Foreskin fibroblast (primary cell): ENCODE measurements at places on chromosomes 7 and 10.

DNA sequence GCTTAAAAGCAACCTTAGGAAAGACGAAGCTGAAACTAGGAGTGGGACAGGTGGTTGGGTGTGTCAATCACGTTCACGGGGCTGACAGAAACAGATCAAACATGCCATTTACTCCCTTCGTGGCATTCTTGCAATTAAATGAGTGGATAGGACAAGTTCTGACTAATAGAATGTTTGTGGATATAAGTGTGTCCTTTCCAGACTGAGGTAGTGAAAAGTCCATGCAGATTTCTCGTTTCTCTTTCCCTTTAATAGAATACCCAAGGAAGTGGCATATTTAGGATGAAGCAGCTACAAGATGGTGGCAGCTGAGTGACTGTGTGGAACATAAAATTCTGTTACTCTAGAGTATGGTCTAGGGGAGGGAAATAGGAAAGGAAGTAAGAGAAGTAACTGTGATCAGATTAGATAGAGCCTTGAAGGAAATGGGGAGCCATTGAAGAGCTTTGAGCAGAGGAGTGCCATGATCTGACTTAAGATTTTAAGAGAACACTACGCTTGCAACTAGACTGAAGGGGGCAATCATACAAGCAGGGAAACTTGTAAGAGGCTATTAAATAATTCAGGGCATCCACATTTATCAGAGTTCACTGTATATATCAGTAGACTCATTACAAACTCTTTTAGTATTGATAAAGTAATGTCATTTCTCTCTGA lies 46.3 kb upstream of the HYAL4 start:
- DNase-seq: no peak

DNA sequence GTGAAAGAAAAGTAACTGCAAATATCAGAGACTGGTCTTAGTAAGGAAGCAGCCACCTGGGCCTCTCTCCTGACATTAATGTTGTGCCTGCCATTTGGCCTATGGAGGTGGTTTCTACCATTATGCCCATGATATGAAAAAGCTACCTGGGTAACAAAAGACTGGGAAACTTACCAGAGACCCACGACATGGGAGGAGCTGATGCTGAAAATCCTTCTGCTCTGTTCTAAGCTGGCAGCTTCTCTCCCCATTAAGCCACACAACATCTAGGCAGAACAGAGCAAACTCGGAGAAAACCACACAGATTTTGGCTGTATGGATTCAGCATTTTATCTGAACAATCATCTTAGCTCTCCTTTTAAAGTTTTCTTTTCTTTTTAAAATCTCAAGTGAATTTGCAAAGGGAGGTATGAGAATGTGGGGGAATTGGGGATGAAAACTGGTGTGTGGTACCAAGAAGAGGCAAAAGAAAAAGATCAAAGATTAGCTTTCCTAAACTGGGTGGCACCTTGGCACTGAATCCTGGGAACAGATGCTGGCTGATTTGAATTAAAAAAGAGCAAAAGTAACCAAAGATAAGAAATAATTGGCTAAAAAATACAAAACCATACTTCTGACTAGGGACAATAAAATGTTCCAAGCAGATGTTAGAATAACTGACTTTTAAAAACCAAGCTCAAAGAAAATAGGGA lies 128.6 kb upstream of the ANKRD1 start:
- DNase-seq: peak; percentile 14

- no peak for DNase-seq
Observed at GRCh38 chr10:126226205-126226604, 162.1 kb downstream of the ADAM12 start.

- DNase-seq: no peak
Observed at GRCh38 chr7:112204499-112205342, 1.5 kb downstream of the DOCK4 start.

- no peak for DNase-seq
Observed at GRCh38 chr7:28841766-28842165, 116.4 kb downstream of the TRIL start.

GRCh38 chr10:29685506-29685905 lies 50.7 kb upstream of the SVIL start:
- no peak for DNase-seq

DNA sequence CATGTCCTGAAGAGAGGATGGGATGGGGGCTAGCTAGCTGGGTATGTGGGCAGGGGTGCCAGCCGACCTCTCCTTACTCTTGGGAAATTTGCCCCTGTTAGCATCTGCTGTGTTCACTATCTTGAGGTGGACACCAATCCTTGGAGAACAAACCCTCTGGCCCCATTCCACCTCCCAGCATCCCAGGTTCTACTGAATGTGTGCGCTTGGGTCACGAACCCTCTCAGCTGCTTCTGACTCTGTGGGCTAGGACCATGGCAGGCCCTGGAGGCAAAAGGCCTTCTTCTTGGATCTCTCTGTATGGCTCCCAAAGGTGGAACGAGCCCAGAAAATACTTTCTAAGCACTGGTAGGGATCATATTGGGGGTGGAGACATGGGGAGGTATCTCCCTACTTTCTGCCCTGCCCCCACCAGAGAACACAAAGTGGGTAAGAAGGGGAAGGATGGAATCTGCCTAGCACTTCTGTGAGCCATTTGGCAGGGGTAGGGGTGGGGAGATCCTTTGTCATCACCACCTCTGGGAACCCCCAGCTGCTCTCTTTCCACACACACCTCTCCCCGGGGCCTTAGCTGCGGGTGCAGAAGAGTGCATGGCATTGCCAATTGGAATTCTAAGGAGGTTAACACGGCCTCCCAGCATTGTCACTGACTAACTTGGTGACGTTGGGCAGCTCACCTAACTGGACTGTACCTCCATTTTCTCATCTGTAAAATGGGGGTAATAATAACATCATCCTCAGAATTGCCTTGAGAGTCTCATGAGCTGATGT lies 7.7 kb downstream of the UNC5B start:
- DNase-seq: no peak

DNA sequence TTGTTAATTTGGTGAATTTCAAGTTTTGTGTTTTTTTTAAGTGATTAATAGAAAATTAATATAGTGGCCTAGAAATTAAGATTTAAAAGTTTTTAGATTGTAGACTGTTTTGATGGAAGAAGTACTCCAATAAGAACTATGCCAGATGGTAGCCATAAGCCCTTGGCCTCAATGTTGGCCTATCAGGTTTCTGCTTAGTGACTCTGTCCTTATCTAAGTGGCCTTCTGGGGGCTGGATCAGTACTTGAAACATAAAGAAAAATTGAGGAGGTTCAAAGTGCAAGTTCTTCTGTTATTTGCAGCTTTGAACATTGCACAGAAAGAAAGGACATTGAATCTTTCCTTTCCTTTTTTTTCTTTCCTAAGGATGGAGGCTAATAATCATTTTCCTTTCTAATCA lies 9.9 kb downstream of the CCDC126 start:
- no peak for DNase-seq

DNA sequence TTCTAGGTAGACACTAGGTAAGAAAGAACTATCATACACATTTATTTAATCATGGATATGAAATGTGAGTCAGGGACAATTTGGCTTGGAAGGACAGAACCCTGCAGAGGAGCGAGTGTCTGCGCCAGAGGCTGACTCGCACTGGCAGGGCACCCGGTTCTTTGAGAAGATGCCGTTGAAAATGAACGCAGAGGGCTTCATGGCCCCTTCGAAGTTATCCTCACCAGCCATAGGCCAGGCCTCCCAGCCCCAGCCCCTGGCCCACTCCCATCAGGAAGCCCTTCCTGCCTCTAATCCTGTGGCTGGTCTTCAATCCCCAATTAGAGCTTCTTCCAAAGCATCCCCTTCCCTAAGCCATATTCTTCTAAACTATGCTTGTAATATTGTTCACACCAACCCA lies 239.8 kb downstream of the TCERG1L start:
- DNase-seq: no peak

DNA sequence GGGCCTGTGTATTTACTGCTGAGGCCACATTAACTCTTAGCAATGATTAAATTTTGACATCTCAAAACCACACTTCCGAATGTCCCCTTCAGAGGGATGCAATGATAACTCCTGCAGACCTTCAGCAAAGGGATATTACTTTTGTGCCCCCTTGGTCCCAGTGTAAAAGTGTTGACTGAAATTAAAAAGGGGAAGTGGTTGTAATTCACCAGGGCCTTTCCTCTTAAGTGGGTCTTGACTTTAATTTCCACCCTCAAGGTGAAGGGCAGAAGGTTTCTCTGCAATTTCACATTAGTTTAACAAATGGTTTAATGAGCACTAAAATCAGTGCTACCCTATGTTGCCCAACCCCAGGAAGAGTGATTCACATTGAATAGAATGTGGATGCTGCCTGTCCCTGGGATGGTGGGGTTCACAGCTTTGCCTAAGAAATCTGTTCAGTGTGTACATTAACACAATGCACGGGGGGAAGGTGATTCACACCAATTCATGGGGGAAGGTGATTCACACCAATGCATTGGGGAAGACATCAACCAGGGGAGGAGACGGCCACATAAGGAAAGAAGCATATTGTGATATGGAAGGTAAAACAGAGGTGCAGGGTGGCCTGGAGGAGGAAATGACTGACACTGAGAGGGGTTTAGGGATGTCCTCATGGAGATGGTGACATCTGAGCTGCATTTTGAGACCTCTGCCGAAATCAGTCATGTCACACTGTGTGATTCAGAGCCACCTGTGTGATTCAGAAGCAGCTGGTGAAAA lies 19.4 kb upstream of the TNS3 start:
- peak; percentile 90 for DNase-seq

GRCh38 chr7:151624246-151624928 lies 104.7 kb upstream of the RHEB start:
- no peak for DNase-seq

- DNase-seq: peak; percentile 47
Observed at GRCh38 chr7:115689941-115690340, 340.6 kb downstream of the TFEC start.

- peak; percentile 77 for DNase-seq
Observed at GRCh38 chr7:79820387-79820786, 314.2 kb upstream of the GNAI1 start.

- DNase-seq: peak; percentile 56
Observed at GRCh38 chr7:80686576-80686975, 48.1 kb downstream of the CD36 start.

GRCh38 chr7:75808106-75808505 lies 5.5 kb downstream of the CCL24 start:
- no peak for DNase-seq

DNA sequence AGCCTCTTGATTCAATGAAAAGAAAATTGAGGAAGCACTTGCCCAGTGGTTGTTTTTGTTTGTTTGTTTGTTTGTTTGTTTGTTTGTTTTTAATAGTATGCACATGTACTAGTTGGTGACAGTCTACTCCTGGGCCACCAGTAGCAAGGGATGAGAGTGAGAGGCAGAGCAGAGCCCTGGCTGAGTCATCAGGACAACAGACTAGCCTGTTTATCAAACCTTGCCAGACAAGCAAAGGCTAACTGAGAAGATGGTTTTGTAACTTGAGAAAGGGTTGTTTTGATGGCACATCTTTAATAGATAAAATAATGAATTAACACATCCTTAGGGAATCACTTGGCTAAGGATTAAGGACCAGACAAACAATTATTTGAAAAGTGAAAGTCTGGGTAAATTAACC lies 78.1 kb downstream of the INHBA start:
- DNase-seq: peak; percentile 60

GRCh38 chr7:116736927-116737715 lies 65.1 kb downstream of the MET start:
- DNase-seq: peak; percentile 63

- DNase-seq: peak; percentile 96
Observed at GRCh38 chr10:96043033-96043892, at the start of gene CCNJ. TSS of gene CCNJ (plus strand) at chr10:96043583. CDS start at chr10:96044394, 811 bp downstream.

- no peak for DNase-seq
Observed at GRCh38 chr10:118841881-118842605, 87.3 kb upstream of the CACUL1 start.

DNA sequence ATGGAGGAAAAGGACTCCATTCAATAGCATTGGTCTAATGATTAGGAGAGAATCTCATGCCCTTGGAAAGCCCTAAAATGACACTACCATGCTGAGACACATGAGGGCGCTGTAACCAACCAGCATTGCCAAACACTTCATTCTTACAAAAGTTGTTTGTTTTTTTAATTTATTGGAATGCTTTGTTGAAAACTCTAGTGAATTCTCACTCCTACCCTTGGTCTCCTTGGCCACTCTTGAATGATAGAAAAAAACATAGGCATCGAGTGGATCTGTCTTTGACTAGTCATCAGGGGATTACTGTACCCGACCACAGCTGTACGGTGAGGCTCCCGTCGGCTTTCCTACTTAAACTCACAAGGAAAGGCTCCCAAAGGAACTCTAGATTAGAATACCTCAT lies 29.3 kb upstream of the ADD3 start:
- peak; percentile 85 for DNase-seq

GRCh38 chr7:53609185-53609584 lies 573.8 kb downstream of the POM121L12 start:
- no peak for DNase-seq

DNA sequence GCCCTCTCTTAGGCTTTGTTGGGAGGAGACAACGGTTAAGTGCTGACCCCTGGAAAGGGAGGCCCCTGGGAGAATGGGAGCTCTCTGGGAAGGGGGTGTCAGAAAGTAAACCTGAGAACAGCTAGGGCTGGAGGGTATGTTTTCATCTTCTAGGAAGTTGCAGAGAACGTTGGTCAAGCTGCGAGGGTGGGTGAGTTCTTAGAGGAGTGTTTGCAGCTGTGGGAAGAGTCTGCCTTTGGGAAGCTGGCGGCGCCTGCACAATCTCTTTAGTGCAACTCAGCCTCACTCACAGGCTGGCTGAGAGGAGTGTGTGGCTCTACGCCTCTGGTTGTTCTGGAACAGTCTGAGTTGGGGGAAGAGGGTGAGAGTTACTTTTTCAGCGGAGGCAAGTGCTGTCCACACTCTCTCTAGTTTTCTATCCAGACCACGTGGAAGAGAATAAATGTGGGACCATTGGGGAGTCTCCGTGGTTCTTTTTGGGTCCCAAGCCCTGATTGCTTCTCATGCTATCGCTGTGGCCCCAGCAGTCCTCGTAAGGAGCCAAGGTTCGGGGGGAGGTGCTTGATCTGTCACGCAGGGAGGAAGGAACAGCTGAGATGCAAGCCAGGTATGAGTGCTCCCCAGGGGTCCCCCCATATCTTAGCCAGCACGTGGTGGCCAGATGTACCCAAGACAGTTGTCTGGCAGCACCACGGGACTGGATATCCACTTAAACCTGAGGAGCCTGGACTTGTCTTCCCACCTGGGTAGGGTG lies 237.2 kb downstream of the BUB3 start:
- no peak for DNase-seq

DNA sequence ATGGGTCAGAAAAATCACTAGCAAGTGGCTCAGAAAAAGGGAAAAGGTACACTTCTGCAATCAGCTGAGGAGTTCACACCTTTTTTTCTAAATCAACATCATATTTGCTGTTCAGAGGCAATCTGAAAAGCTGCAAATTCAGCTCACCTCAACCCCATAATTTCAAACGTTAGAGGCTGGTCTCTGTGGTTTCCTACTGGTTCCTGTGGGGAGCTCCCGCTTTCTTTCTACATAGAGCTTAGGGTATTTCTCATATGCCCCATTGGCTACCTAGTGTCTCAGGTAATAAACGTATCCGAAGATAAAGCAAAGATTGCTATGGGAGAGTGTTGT lies 5.2 kb upstream of the ZNF22 start:
- no peak for DNase-seq
